Epithelial cell of proximal tubule (primary cell): ENCODE measurements at places on chromosomes 2 and 18.

- DNase-seq, result no peak
These were observed 297.1 kb upstream of the FSIP2 start for GRCh38 chr2:185441486-185442005.

- no peak for DNase-seq
These were observed 182.9 kb downstream of the RTP5 start for GRCh38 chr2:242052421-242052820.

DNA sequence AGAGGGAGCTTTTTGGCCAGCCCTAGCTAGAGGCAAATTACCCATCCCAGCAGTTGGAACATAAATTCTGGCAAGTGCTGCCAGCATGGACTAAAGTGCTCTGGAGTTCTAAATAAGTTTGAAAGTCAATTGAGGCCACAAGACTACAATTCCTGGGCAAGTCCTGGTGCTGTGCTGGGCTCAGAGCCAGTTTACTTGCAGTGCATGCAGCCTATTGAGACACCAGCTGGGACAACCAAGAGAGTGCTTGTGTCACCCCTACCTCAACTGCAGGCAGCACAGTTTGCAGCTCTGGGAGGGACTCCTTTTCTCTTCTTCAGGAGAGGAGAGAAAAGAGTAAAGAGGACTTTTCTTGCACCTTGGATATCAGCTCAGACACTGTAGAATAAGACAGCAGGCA is 277.2 kb upstream of the TMEFF2 start:
- no peak for DNase-seq

- DNase-seq, result no peak
These were observed 206.2 kb downstream of the EXOC6B start for GRCh38 chr2:72619626-72620025.

DNA sequence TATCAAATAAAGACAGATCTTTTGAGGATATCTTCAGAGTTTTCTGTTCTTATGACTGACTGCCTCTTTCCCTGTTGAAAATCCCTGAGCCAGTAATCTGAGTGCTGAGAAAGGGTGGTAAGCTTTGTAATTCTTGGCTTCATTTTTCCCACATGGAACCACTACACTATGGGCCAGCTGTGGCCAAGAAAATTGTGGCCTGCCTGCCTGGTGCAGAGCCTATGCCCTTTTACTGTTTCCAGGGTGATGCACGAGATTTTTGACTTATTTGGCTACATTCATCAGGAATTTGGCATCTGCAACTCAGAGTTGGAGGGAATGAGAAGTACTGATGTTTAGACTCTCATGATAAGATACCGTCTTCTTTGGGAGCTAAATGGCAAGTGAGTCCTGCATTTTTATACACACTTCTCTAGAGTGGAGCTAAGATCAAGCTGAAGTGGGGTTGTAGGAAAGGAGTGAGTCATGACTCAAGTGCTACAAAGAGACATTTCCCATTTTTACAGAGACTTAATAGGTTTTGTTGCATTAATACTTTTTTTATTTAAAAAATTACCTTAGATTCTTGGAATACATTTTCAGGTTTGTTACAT is 328.2 kb upstream of the CDH7 start:
- no peak for DNase-seq

DNA sequence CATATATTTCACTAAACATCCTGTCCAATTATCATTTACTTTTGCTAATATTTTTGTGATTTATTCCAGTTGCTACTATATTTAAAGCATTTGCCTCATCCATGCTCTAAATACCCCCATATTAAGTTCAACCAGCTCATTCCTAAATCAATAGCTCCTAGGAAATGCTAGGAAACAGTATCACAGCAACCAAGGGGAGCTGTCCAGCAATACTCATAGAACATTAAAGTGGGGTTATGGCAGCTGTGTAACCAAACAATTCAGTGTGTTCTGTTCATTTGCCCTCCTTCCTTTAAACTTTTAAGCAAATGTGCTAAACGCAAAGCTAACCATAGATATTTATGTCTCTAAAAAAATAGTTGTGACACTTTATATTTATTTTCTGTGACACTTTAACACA is 41.1 kb downstream of the ACVR1C start:
- no peak for DNase-seq

- peak; percentile 69 for DNase-seq
These were observed 2.4 kb upstream of the DTNA start for GRCh38 chr18:34707670-34708069.

- no peak for DNase-seq
These were observed 561.2 kb downstream of the METTL4 start for GRCh38 chr18:2009942-2010697.

DNA sequence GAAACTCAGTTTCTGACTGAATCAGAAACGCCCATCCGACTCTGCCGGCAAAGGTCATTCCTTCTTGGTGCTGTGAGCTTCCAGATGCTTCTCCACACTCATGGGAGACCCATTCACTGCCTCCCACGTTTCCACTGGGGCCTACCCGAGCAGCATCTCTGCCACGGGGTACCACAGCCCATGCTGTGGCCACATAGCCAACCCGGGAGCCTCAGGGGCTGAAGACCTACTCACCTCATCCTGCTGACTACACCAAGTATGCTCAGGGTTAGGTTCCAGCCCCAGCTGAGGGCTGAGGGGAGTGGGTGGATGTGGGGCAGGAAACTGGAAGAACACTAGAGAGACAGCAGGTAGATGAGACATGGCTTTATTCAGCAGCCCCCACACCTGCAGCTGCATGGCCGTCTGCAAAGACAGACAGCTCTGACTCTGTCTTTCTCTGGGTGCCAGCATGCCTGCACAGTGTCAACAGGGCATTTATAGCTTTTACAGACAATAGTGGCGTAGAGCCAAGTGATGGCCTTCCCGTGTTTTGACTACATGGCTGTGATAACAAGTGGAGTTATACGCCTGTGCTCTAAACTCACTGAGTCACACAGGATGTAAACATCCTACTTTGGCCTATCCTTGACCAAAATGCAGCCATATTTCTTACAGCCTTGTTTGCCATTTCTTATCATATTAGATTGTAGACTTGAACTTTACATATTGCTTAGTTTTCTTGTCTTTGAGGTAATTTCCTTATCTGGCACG is 16.5 kb upstream of the KLHL23 start:
- DNase-seq, result no peak

GRCh38 chr18:39806525-39806924 is 2148.5 kb upstream of the PIK3C3 start:
- no peak for DNase-seq

- no peak for DNase-seq
These were observed 144.2 kb upstream of the LRRTM4 start for GRCh38 chr2:77666251-77666980.

DNA sequence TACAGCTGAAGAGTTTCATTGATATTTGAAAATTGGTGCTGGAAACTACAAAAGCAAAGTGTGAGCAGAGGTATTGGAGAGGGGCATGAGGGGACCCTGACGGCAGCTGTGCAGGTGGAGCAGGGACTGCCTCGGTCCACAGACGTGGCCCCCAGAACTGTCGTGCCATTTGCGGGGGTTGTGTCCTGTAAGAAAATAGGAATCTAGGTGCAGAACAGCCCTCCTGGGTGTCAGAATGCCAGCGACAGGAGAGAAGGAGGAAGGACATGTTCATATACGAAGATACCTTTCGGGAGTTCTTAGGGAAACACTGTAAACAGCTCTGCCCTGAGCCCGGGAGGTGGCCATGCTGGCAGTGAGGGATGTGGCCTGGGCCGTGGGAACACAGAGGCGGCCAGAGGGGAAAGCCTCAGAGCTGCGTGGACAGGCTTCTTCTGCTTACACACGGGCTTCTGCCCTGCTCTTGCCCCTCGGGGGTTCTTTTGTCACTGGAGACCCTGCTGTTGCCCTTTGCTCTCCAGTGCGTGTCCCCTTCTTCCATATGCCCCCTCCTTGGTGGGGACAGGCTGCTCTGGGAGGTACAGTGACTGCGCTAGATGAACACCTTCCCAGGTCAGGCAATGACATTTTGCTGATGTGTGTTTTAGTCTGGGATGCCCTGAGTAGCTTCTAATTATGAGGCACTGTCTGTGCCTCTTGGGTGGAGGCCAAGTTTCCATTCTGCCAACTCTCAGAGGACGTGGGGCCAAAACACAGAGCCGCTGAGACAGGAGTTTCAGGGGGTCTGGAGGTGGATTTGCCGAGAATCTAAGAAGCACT is 81.9 kb upstream of the TXNDC2 start:
- no peak for DNase-seq

- DNase-seq, result no peak
These were observed 102.8 kb upstream of the EPC2 start for GRCh38 chr2:148541792-148542191.

DNA sequence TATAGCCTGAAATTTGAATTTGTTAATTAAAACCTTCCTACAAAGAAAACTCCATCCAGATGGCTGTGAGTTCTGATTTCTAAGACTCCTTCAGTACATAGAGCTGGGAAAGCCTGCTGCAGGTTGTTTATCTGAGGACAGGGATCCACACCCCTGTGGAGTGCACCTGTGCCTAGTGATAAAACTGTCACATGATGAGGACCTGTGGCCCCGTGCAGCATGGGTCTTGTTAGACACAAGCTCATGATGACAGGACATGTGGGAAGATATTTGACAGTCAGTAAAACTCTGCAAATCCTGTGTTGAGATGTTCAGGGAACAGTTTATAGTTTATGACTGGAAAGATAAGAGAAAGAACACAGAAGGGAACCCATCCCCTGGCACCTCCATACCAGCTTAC is 133.2 kb upstream of the TMEM18 start:
- DNase-seq, result no peak

DNA sequence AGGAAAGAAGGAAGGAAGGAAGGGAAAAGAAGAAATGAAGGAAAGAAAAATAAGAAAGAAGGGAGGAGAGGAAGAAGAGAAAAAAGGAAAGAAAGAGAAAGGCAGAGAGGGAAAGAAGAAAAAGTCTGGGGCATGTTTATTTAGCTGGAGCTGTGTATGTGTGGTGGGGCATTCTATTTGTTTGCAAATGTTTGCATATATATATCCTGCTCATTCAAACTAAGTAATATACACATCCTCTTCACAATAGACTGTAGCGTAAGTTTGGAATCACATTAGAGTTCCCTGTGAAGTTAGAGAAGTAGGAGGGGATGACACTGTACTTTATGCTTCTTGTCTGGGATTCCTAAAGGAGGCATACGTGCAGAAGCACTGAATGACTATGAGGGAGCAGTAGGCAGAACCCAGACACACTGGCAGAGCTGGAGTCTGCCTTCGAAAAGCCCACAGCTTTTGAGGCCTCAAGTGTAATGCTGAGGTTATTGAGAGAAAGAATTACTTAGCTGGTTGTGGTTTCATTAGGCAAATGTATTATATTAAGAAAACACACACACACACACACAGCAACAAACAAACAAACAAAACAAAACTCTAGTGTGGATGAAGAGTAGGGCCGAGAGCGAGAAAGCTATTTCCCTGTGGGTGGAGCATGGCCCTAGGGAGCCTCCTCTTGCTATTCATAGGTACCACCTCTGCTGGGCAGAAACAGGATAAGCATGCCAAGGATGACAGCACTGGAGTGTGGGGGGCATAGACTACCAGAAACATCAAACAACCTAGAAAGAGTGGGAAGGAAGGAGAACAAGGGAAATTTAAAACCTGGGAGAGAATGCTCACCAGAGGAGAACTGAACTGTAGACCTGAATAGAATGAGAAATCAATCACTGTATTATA is 905.1 kb upstream of the NXPH2 start:
- DNase-seq, result no peak

GRCh38 chr2:126804347-126804746 is 94.3 kb upstream of the TEX51 start:
- DNase-seq, result no peak

DNA sequence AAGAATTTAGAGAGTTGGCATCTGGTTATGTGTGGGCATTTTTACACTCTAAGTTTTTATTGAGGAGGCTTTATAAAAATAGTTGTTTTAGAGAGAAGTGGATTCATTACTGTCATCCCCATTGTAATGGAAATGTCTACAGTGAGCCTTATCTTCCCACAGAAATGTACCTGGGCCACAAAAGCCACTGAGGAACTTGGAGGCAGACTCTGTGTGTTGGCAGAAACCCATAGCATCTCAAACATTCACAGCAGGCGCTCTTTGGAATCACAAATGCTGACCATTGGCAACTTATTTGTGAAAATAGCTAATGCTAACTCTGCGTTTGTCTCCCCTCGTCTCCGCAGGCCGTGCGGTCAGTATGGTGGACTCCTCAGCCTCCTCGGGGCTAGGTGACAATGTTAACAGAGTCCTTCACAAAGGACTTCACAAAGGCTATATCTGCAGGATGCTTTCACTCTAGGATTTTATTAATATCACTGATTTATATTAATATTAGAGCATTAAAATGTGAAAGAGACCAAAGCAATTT is 689.1 kb upstream of the POU3F3 start:
- no peak for DNase-seq

- DNase-seq, result no peak
These were observed 49.9 kb downstream of the TMEM18 start for GRCh38 chr2:627340-627709.

DNA sequence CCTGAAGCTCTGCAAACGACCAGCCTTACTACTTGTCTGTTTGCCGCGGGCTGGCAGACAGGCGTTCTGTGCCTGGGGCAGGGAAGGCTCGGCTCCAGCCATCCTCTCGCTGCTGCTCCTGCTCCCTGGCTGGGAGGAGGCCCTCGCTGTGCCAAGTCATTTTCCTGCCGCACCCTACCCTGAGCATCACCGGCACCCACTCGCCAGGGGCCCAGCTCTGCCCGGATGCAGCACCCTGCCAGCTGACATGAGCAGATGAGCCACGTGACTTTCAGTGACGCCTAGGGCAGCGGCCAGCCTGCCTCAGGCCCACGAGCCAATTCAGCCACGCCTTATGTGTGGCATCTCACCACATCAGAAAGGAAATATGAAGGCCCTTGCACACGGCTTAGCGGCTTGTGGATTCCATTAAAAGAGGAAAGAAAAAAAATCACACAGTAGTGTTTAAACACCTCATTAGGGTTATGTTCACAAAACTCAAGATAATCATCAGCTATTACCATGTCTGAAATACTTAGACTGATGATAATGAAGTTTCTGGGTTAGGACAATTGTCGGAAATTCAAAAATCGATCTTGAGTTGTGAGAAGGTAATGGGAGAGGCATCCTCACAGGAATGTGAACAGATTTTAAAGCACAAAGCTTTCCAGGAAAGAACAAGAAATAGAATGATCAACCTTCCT is 250.5 kb downstream of the TWIST2 start:
- DNase-seq, result no peak

DNA sequence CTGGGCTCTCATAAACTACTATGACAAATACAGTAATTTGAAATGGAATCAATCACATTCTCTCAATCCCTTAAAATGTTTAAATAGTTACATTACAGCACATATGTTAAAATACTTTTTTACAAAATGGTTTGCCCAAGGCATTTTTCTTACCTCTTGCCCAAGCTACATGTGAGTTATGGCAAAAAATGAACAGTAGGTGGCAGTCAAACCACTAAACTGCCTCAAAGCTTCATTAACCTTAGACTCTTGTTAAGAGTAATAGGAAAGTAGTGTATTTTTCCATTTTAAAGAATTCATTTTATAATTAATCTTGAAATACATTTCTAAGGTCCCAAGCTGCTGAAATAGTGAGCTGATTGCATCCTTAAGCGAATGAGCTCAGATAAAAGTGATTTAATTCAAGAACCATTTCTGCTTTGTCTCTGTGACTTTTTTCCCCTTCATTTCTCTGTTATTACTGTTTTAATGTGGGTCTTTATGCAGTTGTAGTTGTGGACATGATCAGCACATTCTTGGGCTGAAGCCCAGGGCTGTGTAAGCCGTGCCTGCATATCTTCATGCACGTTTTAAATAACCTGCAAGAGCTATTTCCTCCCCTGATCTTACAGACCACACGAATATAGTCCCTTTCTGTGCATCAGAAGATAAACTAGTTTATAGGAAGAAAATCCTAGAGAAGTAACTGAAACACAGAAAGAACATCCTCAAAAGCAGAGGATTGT is 311.8 kb downstream of the LNPK start:
- peak; percentile 22 for DNase-seq
